RCC 7860 (cell line): ENCODE measurements at places on chromosomes 1 and 21.

- DNase-seq: no peak
These were observed 14.6 kb downstream of the SSBP3 start for GRCh38 chr1:54391450-54392209.

DNA sequence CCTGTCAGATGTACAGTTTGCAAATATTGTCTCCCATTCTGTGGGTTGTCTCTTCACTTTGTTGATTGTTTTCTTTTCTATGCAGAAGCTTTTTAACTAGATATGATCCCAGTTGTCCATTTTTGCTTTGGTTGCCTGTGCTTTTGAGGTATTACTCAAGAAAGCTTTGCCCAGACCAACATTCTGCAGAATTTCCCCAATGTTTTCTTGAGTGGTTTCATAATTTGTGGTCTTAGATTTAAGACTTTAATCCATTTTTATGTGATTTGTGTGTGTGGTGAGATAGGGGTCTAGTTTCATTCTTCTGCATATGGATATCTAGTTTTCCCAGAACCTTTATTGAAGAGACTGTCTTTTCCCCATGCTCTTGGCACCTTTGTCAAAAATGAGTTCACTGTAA is 116.9 kb downstream of the DUSP10 start:
- DNase-seq: no peak

GRCh38 chr1:214321705-214322453 is 40.9 kb downstream of the SMYD2 start:
- peak; percentile 71 for DNase-seq

DNA sequence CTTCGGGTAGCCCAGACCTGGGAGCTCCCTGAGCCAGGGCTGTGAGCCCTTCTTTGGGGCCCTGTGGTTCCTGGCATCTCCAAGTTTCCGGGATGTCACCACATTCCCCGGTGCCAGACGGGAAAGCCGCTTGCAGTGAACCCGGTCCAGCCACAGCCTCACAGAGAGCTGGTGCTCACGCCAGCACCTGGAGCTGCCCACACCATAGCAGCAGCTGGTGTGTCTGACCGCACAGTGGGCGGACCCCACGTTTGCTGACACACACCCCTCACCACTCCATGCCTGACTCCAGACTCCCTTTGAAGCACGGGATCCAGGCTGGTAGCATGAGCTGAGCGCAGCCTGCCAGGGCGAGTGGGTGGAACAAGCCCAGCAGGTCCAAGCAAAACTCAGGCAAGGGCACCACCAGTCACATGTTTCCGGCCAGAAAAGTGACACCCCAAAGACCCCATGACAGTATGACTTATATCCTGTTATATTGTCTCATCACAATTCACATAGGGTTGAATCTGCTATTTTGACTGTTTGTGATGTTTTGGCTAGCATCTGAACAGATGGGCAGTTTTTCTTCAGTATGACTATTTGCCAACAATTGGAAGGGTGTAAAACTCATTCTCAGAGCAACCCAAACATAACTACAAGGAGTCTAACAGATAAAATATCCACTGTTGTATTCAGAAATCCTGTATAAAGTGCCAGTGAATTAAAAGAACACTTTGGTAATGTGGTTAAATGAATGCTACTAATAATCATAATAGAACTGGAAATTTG is 285.4 kb downstream of the SMYD3 start:
- no peak for DNase-seq

- no peak for DNase-seq
These were observed 59.2 kb upstream of the TARBP1 start for GRCh38 chr1:234538062-234538731.

GRCh38 chr1:1283821-1284220 is 3.6 kb downstream of the SCNN1D start:
- DNase-seq: peak; percentile 33

GRCh38 chr21:46083791-46084561 is 13.9 kb upstream of the COL6A2 start:
- DNase-seq: no peak

GRCh38 chr21:27060190-27060589 is 93.3 kb upstream of the ADAMTS5 start:
- DNase-seq: no peak

- no peak for DNase-seq
These were observed 1000.6 kb upstream of the PRMT6 start for GRCh38 chr1:106055855-106056254.
